ENCODE measurements at places on chromosomes 6 and 20.
A peak's percentile ranks its signal among the peaks of the same experiment; 100 is the strongest.

DNA sequence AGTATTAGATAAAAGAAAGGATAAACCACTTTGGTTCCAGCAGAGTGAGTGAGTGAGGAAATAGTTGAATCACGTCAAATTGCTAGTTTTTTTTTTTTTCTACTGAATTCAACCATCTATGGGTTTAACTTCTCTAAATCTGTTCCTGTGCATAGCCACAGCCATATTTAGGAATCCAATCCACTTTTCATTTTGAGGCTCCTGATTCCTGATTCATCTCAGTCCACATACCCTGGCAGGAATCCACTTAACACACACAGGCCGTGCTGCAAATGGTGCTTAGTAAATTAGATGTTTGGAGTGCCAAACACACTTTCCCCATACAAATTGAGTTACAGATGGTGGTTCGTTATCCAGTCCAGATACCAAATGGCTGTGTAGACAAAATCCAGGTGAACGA, 220.3 kb downstream of the ALDH8A1 start:
- no peak for DNase-seq

DNA sequence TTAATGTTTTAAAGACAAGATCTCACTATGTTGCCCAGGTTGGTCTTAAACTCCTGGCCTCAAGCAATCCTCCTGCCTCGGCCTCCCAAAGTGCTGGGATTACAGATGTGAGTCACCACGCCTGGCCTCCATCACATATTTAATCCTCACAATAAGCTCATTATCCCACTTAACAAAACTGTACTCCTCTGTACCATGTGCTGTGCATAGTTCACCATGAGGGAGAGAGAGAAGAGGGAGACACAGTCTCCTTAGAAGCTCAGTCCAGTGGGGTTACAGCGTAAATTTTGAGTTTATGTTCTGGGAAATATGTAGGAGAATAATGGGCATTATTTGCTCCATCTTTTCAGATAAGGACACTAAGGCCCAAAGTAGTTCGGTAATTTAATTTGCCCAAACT, 7.9 kb upstream of the CPNE5 start:
- no peak for DNase-seq

- no peak for DNase-seq
These were observed 5.7 kb upstream of the FKBP5 start for GRCh38 chr6:35694462-35694861.

DNA sequence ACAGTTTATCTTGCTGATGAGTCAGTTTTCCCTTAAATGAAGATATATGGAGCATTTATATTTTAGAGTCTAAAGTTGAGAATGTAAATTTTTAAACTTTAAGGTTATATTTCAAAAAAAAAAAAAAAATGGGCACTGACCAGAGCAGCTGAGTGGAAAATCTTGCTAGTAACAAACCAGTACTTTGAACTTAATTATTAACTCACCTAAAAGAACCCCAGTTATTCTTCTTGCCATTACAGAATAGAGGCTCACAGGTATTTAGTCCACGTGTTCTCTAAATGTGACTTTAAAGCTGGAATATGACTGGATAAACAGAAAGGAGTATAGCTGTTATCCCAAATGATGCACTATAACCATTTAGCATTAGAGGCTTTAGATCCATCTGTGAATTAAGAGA, 178.4 kb downstream of the COL9A1 start:
- DNase-seq: no peak

- no peak for DNase-seq
These were observed 101.5 kb upstream of the MARCKS start for GRCh38 chr6:113755449-113756289.

- no peak for DNase-seq
These were observed 89.6 kb upstream of the CDH4 start for GRCh38 chr20:61162451-61162850.

GRCh38 chr6:53458105-53458866, 86.6 kb downstream of the GCLC start:
- no peak for DNase-seq

GRCh38 chr6:143823548-143823947, 19.6 kb upstream of the LTV1 start:
- no peak for DNase-seq

GRCh38 chr6:132648356-132648755, 10.6 kb downstream of the TAAR1 start:
- no peak for DNase-seq

DNA sequence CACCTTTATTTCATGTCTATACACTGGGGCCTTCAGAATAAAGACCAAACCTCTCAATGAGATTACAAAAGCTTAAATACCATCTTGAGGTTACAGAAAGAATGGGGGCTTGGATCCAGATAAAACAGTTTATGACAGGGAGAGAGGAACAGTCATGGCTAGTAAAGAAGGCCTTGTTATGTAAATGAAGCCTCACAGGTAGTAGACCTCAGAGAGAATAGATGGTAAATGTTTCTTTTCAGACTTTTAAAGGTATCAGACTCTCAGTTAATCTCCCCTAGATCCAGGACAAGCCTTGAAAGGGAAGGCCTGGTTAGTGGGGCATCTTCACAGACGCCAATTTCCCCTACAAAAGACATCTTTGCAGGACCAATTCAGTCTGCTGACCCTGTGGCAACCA, 1325.6 kb downstream of the HACE1 start:
- no peak for DNase-seq

GRCh38 chr6:90008908-90009501, 114.7 kb downstream of the GJA10 start:
- no peak for DNase-seq

GRCh38 chr6:21158873-21159272, 434.7 kb upstream of the SOX4 start:
- DNase-seq: no peak

DNA sequence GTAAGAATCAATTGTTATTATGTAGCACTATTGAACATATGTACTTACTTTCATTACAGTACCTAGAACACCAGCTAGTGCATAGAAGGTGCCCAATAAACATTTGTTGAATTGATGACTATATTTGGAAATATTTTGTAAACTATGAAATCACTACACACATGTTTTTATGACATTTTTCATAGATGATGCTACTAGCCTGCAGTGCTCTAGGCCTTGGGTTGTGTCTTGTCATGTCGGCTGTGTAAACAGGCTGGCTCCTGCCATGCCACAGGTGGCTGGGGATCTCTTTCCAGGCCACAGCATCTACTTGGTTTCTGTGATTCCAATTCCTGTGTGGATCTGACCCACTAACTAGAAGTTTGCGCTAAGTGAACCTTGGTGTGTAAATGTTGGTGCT, 43.3 kb upstream of the EDN1 start:
- DNase-seq: no peak

GRCh38 chr6:1672379-1672778, 62.7 kb downstream of the FOXC1 start:
- DNase-seq: no peak

- DNase-seq: no peak
These were observed 123.7 kb downstream of the IRF4 start for GRCh38 chr6:515267-515666.

DNA sequence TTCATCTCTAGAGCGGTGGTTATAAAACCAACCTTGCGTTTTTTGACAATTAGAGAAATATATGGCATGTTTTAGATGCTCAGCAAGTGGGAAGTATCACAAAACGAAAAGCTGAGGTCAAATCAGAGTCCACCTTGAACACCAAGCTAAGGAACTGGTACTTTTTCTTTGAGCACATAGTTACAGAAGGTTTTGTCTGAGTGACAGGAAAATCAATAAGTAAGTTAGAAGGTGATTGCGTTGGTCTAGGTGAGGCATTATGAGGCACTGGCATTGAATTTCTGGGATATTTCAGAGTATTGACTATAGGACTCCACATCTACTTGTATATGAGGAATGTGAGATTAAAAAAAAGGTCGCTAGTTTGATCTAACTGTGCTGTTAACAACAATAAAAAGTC, 597 bp upstream of the HINT3 start:
- DNase-seq: no peak

GRCh38 chr20:44073011-44073674, 113.8 kb downstream of the JPH2 start:
- no peak for DNase-seq

DNA sequence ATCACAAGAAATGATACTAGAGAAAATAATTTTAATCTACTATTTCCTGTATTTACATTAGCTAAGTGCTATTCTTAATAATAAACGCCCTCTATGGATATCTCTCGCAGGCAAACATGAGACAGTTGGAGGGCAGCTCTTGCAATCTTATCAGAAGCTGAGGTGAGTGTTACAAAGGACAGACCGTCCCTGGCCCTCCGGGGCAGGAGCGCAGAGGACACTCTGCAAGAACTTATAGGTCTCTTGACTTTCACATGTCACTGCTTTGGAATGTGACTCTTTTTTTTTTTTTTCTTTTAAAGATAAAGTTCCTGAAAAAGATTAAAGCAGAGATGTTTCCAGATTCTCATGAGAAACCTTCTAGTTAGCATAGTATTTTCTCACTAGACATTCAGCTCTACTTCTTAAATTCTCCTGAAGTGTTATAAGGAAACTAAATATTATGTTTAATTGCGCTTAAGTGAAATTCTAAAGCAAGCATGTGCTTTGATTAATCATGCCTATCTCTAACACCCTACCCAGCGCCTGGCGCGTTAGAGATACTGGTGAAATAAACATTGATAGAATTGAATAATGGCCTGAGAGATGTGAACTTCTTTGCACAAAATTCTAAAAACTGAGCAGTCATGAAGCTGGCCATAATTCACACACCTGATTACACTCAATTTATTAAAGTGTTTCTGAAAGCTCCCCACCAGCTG, 57.4 kb downstream of the SYTL3 start:
- DNase-seq: no peak

DNA sequence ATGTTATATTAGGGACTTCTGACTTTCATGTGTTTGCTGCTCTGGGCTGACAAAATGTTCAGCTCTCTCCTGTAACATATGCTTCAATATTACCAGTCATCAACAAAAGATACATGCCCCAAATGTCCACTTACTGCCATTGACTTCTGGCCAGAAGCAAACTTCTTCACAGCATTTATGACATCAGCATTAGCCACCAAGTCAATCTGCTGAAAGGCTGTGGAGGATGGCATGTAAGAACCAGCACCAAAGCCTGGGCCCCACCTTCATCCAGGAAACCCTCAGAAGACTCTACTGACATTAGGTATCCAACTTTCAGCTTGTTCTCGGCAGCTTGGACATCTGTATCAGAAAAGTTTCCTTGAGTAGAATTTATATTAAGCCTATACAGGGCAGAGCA, 595.5 kb downstream of the COL12A1 start:
- no peak for DNase-seq

GRCh38 chr20:42259389-42259788, 641.2 kb upstream of the CHD6 start:
- DNase-seq: no peak

- DNase-seq: no peak
These were observed 106.2 kb downstream of the ERMARD start for GRCh38 chr6:169857343-169858292.

GRCh38 chr6:54206510-54206909, 95.3 kb downstream of the MLIP start:
- no peak for DNase-seq

DNA sequence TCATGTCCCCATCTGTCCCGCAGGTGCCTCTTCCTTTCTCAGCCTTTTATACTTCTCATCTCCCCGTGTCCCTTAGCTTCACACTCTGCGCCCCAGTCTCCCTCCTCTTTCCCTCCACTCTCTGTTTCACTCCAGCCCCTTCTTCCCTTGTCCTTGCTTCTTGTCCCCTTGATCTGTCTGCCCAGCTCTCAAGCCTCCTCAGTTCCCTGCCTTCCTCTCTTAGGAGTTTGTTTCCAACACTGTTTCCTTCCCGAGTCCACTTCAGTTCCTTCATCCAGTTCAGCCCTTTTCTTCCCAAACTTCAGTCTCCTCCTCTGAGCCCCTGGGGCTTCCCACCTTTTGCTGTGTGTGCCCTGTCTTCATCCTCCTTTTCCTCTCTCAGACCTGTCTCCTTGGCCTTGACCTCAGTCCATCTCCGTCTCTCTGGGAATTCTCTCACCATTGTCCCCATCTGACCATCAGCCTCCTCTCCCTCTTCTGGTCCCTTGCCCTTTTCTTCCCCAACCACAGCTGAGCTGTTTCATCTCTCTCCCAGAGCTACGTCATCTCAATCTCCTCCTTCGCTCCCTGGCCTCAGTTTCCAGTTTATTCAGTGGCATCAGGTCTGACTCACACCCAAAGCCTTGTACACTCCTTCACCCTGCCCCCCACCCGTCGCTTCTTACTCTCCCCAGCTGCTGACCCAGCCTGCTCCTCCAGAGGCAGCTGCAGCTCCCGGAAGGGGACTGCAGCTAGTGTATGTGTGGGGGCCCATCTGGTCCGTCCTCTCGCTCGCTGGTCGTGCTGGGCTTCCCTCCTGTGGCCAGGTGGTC, 2.7 kb upstream of the DDR1 start:
- no peak for DNase-seq

- no peak for DNase-seq
These were observed 89.9 kb upstream of the NEDD9 start for GRCh38 chr6:11322252-11322885.

- DNase-seq: no peak
These were observed 85.7 kb downstream of the MRAP2 start for GRCh38 chr6:84119277-84119676.

GRCh38 chr6:6405997-6406714, 85.7 kb upstream of the F13A1 start:
- DNase-seq: no peak

DNA sequence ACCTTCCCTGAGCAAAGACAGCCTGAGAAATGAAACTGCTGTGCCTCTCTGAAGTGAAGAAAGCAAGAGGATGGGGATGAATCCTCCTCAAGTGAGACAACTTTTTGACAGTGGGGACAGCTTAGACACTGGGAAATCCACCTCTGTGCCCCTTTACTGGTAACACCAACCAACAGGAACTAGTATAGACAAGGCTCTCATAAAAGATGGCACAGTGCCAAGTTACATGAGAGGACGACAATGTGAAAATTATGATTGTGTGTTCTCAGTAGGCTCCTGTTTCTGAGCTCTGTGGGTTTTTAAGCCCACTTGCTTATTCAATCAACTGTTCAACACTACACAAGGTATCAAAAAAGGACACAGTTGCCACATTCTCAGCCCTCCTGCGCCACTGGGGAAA, 41.6 kb upstream of the LYRM2 start:
- DNase-seq: no peak

DNA sequence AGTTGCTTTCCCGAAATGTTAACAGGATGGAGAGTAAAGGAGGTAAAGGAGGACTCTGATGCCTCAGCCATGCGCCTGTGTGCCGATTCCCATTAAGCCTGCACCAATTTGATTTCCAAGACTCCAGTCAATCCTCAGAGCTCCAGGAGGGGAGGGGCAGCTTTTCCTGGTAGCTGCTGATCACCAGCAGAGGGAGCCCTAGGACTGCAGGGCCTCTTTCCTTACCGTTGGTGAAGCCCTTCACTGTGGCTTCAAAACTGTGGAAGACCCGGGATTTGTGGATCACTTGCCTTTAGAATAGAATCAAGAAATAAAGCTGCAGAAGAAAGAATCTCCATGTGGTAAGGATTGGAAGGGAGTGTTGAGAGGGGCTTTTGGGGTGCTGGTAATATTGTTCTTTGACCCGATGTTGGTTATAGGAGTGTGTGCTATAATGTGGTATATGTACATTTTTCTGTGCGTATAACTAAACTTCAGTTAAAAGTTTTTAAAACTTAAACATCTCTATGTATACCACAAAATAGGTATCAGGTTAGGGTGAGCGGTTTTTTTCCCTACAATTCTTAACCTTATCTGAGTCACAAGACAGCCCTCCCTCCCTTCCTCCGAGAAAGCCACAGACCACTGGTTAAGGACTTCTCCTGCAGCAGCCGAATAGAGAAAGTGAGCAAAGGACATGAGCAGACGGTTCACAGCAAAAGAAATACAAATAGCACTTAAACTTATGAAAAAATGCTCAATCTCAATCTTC, 6.9 kb upstream of the OSER1 start:
- DNase-seq: peak; percentile 64

- no peak for DNase-seq
These were observed 1.9 kb downstream of the RAB32 start for GRCh38 chr6:146545581-146545980.

Data from neuronal stem cell (in vitro differentiated cells).